ENCODE measurements at places on chromosomes 5 and 9.
A peak's percentile ranks its signal among the peaks of the same experiment; 100 is the strongest.

GRCh38 chr9:96222132-96222531 lies 79.8 kb downstream of the HSD17B3 start:
- DNase-seq: peak; percentile 25

GRCh38 chr5:171714261-171714660 lies 71.4 kb upstream of the SMIM23 start:
- DNase-seq: no peak

- peak; percentile 97 for DNase-seq
Measured at GRCh38 chr9:76654575-76654974, 109.7 kb upstream of the PCA3 start.

DNA sequence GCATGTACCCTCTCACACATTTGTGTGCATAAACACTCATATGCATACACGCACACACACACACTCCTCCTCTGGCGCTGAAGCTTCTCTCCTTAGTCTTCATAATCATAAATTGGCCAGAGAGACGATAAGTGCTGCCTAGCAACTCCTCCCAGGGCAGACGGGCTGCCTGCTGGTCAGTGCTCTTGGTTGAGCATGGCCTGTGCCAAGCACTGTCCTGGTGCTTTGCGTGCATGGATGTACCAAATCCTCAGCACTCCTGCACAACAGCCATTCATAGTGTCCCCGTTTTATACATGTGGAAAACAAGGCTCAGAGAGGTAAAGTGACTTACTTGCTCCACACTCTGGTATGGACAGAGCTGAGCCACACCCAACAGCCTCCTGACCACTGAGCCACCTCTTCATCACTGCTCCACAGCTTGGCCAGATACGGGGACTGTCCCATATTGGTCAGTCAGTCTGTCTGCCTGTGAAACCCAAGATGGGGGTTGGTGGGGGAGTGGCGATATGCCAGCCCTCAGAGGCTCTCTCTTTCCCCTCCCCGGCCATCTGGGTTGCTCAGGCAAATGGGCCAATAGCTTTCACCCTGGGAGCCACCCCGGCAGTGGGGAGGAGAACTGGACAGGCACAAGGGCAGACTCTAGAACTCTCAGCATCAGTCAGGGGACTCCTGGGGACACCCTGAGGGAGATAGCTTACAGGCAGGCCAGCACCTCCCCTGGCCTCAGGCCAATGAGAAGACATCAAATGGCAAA lies 64.3 kb upstream of the GARNL3 start:
- DNase-seq: no peak

- DNase-seq: no peak
Measured at GRCh38 chr5:96247097-96247701, 185.8 kb downstream of the PCSK1 start.

- DNase-seq: no peak
Measured at GRCh38 chr5:5221724-5222123, 81.6 kb downstream of the ADAMTS16 start.

DNA sequence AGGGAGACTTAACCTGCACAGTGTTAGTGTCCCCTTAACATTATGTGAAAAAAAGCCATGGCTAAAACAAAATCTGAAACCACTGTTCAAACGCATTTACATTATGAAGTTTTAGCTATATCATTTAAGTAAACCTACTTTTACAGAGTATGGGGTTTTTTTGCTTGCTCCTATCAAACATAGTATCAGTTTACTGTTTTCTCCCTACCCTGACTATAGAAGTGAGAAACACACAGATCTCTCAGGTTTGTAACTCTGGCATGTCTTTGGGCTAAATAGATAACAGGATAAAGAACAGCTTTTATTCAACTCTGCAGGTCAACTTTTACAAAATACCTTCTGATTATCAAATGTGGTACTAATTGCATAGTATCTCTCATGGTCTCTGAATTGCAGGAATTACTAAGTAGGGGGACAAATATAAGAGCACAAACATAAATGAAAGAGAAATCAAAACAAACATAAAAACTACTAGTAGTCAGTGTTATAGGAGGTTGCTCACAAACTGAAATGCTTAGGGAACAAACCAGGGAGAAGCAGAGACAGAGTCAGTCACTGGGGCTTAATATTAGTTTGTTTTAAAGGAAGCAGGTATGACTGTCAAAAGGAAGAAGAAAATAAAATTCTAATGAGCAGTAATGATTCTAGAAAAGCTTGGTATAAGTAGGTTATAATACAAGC lies 155.8 kb downstream of the MLLT3 start:
- DNase-seq: no peak

DNA sequence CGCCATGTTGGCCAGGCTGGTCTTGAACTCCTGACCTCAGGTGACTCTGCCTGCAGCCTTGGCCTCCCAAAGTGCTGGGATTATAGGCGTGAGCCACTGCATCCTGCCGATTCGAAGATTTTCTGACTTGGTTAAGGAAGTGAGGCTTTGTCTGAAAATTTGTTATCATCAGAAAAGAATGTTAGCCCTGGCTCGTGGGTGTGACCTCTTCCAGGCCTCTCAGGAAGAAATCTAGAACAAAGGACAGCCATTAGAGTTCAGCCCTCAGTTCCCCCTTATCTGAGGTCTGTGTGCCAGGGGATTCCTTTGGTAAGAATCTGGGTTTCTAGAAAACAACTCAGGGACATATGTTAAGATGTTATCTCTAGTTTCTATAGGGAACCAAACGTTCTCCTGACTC lies 6.2 kb downstream of the OR2S2 start:
- DNase-seq: peak; percentile 76

GRCh38 chr9:110797611-110798010 lies 129.0 kb downstream of the MUSK start:
- peak; percentile 95 for DNase-seq

- DNase-seq: no peak
Measured at GRCh38 chr9:77453825-77454647, 194.1 kb downstream of the GNA14 start.

GRCh38 chr5:128777052-128777451 lies 188.2 kb upstream of the SLC27A6 start:
- DNase-seq: no peak

- DNase-seq: peak; percentile 6
Measured at GRCh38 chr5:117682416-117682815, 1107.8 kb upstream of the SEMA6A start.

- DNase-seq: no peak
Measured at GRCh38 chr5:96922499-96923244, 13.2 kb upstream of the LNPEP start.

DNA sequence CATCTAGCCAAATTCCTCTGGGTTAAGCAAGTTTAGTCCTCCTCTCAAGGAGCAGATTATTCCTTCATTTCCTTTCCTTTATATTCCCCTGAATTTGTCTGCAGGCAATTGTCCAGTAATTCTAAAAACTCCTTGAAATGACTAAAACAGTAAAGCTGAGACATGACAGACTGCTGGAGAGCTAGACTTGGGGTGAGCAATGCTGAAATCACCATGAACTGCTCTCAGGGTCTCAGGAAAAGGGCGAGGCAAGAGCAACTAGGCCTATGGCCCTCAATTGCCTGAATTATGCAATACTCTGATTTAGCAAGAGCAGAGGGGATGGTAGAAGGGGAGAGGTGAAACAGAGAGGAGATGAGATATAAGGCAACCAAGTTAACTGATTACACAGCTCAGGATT lies 172.9 kb upstream of the NREP start:
- peak; percentile 98 for DNase-seq

GRCh38 chr9:5851445-5851844 lies 18.5 kb upstream of the ERMP1 start:
- DNase-seq: peak; percentile 92

- peak; percentile 42 for DNase-seq
Measured at GRCh38 chr5:26889815-26890214, 148.6 kb downstream of the CDH9 start.

DNA sequence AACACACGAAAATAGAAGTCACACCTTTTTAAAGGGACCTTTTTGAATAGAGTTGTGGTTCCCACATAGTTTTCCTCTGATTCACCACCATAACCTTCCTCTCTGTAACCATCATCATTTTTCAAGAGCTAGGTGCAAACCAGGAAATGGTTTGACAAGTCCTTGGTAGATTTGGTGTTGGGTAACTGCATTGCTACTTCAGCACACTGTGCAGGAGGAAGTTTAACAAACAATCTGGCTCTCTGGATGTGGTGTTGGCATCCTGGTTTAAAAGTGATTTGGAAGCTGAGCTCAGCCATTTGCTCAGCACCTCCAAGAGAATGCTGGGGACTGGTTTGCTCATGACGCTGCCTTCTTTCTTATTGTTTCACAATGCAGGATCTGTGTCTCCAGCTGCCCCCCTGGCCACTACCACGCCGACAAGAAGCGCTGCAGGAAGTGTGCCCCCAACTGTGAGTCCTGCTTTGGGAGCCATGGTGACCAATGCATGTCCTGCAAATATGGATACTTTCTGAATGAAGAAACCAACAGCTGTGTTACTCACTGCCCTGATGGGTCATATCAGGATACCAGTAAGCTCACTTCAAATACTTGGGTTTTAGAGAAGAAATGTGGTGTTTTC lies 213.1 kb downstream of the RFK start:
- DNase-seq: peak; percentile 4

- DNase-seq: no peak
Measured at GRCh38 chr9:134888603-134889190, 8.1 kb downstream of the FCN2 start.

- DNase-seq: no peak
Measured at GRCh38 chr5:25339541-25339940, 694.8 kb upstream of the CDH10 start.

DNA sequence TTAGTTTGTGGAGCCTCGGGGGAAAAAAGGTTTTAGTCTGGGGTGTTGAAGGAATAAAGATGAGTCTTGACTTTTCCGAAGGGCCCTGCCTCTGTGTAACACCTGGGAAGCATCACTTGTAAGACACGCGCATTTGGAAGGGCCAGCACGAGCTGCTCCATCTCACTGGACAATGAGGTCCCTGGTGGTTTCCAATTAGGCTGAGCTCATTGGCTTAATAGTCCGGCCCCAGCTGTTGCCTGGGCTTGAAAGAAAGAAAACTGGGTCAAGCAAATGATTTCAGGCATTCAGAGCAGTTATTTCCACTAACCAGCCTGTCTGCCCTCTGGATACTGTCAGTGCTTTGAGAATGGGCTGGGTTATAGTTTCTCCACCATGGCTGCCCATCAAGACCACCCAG lies 64.5 kb downstream of the NSUN2 start:
- no peak for DNase-seq

GRCh38 chr5:127705120-127705892 lies 2.1 kb downstream of the CCDC192 start:
- peak; percentile 77 for DNase-seq

GRCh38 chr5:10866913-10867312 lies 105.9 kb upstream of the DAP start:
- no peak for DNase-seq

- DNase-seq: no peak
Measured at GRCh38 chr5:83752700-83753099, 32.0 kb upstream of the HAPLN1 start.

DNA sequence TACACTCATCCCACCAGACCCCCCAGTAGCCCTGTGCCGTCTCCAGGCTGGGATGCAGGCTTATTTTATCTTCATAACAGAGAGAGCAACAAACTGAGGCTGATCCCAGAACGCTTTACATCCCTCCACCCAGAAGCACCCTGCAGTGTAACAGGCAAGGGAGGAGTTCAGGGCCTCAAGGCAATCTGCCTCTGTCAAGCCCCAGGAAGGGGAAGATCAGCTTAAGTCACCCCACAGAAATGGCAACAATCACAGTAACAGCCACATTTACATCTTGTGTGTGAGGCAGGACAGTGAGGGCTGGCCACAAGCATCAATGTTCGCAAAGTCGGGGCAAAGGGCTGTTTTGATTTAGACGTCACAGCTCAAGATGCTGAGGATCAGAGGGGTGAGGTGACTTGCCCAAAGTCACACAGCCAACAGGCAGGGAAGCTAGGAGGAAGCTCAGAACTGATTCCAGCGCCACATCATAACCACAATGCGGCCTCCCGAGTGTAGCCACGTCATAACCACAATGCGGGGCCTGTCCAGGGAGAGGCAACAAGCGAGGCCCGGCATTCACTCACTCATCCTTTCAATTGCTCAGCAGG lies 14.4 kb downstream of the STK10 start:
- peak; percentile 46 for DNase-seq

GRCh38 chr5:80656425-80656824 lies 1.6 kb upstream of the DHFR start:
- DNase-seq: no peak

DNA sequence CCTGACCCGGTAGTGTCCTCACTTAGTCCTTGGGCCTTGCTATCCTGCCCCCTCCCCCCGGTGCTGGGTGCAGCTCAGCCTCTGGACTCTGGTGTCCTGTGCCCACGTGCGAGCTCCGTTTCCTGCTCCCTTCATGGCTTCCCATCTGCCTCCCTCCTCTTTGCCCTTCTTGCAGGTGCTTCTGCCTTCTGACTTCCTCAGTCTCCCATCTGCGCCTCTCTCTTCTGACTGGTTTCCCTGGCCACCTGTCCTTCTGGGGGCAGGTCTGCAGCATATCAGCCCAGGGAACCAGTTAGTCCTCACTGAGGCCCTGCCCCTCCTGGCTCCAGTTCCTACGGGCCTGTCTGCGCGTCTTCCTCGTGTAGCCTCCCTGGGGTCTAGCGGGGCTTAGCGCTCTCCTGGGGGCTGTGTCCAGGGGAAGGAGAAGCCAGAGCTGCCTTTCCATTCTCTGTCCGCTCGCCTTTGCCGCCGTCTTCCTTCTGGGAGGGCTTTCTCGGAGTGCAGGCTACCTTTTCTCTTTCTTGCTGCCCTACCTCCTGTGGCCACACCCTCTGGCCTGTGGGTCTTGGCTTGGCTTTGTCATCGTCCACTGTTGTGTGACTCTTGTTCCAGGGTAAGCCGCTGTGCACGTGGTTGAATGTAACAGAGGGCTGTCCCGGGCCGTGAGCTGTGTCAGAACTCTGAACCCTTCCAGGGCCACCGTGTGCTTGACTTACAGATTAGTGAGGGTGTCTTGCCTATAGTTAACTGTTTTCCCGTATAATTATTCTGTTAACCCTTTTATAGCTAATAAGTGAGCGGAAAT lies 51.8 kb downstream of the EHMT1 start:
- DNase-seq: no peak

DNA sequence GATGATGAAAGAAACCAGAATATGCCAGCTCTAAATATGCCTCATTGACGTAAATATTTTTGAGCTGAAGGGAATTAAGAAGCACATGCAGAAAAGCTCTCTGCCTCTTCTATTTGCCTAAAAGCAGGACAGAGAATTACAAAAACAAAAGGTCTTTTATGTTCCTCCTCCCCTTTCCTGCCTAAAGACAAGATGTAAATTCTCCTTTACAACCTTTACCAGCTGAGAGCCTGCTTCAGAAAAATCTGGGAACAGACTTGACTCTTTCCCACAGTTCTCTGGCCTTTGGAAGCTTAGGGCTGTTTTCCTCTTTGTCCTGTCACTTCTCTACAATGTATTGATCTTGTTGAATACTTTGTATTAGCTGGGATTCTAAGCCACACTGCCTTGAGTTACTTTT lies 199.7 kb downstream of the TMC1 start:
- DNase-seq: no peak
